ENCODE measurements at places on chromosomes 16 and 17.

GRCh38 chr16:11560701-11561453, 25.8 kb downstream of the LITAF start:
- DNase-seq: peak; percentile 53

- no peak for DNase-seq
Measured at GRCh38 chr17:59671386-59671785, 35.8 kb downstream of the PTRH2 start.

DNA sequence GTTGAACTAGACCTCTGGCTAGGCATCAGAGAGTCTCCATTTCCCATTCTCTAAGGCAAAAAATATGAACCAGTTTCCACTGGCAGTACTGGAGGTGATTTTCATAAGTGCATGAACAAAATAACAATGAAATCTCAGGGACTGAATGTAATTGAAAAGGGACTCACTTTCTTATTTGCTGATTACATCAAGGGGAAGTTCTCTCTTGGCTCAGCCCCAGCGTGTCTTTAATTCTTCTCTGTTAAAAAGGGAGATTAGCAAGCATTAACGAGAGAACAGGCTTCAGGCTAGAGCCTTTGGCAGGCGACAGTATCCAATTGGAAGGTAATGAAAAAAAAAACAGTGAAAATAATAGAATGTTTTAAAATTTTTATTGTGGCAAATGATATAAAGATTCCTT, 34.0 kb upstream of the ADAMTS18 start:
- no peak for DNase-seq

- DNase-seq: no peak
Measured at GRCh38 chr17:67049025-67049739, 4.8 kb downstream of the CACNG1 start.

DNA sequence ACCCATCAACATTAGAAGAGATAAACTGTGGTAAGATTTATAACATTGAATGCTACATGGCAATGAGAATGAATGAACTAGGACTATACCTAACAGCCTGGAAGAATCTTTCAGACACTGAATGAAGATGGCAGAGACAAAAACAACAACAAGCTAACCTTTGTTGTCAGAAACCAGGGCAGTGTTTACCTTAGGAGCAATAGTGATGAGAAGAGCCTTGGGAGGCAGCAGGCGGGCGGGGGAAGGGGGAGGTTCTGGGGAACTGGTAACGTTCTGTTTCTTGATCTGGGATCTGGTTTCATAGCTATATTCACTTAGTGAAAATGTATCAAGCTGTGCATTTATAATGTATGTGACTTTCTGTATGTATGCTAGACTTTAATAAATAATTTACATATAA, 139.0 kb upstream of the TNRC6C start:
- no peak for DNase-seq

- no peak for DNase-seq
Measured at GRCh38 chr16:10572611-10573010, 7.8 kb downstream of the EMP2 start.

DNA sequence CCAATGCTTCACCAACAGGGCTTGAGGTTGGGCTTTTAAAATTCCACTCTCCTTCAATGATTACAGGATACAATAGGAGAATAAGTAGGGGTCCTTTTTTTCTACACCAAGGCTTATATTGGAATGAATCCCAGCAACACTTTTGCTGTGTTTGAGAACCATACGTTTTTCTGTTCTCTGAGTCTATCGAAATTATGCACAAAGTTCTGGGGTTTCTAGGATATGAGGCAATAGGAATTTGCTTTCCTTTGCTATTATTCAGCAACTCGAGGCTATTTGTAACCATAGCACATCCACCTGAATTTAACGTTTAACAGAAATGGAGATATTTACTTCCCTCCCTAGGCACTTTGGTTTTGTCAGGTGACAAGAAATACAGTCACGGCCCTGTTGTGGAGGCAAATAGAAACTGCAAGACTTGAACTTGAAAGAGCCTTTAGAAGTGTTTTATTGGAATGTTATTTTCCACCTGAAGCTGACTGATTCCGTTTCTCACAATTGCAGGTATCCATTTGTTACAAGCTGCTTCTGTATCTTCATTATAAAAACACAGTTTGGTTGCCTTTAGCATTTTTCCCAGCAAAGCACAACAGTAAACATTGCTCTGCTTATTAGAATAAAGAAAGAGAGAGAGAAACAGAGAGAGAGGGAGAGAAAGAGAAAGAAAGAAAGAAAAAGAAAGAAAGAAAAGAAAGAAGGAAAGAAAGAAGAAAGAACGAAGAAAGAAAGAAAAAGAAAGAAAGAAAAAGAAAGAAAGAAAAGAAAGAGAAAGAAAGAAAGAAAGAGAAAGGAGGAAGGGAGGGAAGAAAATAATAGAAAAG, 109.6 kb downstream of the HS3ST3A1 start:
- DNase-seq: no peak

GRCh38 chr16:61149709-61150108, 886.5 kb downstream of the CDH8 start:
- no peak for DNase-seq

- no peak for DNase-seq
Measured at GRCh38 chr17:58565389-58566311, 51.2 kb upstream of the MTMR4 start.

- DNase-seq: no peak
Measured at GRCh38 chr17:16944334-16945135, 27.4 kb downstream of the TNFRSF13B start.

- no peak for DNase-seq
Measured at GRCh38 chr16:77913738-77914253, 108.6 kb upstream of the CLEC3A start.

DNA sequence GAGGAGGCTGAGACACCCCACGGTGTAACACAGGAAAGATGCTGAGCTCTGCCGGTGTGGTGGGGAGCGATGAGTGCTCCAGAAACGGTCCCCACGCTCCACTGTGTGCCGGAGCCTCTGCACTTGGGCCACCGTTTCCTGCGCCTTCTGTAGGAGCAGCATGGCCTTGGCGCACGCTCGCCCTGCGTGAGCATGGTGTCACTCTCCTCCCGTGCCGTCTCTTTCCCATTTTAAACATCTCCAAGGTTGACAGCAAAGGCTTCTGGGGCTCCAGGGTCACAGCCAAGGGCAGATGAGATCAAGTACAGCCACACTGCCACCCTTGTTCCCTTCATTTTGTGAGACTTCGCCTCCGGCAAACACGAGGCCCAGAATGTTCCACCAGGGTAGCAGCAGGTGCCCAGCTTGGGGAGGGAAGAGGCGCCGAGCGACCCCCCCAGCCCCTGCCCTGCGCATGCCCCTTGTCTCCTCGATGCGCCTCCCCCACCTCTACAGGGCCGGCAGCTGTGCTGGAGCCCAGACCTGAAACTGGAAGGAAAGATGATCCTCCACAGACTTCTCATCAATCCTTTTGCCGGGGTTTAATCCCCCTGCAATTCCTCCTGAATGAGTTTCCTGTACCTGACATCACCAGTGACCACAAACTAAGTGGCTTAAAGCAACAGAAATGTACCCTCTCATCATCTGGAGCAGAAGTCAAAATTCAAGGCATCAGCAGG, 19.9 kb upstream of the OSGIN1 start:
- DNase-seq: no peak

DNA sequence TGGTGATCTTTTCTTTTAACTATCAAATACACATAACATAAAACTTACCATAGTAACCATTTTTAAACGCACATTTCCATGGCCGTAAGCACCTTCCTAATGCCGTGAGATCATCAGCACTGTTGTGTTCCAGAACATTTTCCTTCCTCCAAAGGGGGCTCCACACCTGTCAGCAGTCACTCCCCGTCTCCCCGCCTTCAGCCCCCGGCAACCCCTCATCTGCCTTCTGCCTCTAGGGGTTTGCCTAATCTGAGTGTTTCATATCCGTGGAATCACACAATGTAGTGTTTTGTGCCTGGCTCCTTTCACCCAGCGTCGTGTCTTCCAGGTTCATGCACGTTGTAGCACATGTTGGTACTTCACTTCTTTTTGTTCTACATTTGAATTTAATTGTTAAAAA, 350.1 kb upstream of the TNRC6C start:
- no peak for DNase-seq

- DNase-seq: no peak
Measured at GRCh38 chr16:11380836-11381235, 35.6 kb downstream of the RMI2 start.

DNA sequence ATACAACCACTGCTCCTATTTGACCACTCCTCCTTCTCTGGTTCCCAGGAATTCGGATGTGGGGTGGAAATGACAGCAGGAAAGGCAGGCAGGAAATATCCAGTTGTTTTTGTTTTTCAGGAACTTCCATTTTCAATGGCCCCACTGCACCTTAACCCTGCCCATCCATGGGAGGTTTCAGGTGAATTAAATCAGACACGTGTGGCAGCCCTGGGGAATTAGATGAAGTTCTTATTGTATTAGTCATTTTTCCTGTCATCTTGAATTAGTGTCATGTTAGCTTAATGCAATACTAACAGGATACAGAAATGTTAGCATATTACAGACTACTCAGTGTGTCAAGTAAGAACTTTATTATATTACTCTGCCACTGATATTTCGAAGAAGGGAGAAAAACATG, 146.4 kb downstream of the CHD9NB start:
- DNase-seq: no peak

GRCh38 chr17:29561554-29562517, 5.0 kb downstream of the ABHD15 start:
- no peak for DNase-seq

GRCh38 chr17:74227271-74228080, 14.1 kb downstream of the TTYH2 start:
- no peak for DNase-seq

GRCh38 chr17:28763804-28764266, 20.0 kb downstream of the TRAF4 start:
- peak; percentile 58 for DNase-seq

GRCh38 chr16:10564591-10564990, 15.8 kb downstream of the EMP2 start:
- DNase-seq: no peak

DNA sequence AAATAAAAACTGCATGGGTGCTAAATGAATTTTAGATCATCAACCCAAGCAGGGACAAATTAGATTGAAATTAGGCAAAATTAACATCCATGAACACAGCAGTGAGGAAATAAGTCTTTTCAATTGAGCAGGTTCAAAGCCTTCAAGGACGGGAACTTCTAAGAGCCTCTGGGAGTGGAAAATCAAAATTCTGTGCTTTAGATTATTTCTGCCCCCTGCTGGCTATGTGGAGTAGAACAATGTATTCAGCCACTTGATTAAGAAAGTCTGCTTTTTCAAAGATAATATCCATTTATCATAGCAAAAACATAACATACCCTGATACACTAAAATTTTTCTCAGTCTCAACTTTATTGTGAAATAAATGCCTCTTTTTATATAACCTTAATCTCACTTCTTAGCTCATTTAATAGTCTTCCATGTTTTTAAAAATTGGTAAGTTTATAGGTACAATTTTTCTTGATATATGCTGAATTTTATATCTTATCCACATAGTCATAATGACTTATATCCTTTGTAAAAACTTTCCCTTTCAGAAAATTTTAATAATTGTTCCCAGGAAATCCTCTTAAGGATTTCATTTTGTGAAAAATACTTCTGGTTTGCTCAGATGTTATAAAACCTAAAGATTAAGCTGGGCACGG, 28.1 kb upstream of the NOL11 start:
- peak; percentile 47 for DNase-seq

- DNase-seq: peak; percentile 88
Measured at GRCh38 chr17:48724251-48725003, 1.4 kb downstream of the PRAC2 start.

GRCh38 chr17:49364119-49364518, 2.1 kb upstream of the ZNF652 start:
- no peak for DNase-seq

GRCh38 chr17:40071313-40072039, 8.7 kb downstream of the THRA start:
- DNase-seq: peak; percentile 54

DNA sequence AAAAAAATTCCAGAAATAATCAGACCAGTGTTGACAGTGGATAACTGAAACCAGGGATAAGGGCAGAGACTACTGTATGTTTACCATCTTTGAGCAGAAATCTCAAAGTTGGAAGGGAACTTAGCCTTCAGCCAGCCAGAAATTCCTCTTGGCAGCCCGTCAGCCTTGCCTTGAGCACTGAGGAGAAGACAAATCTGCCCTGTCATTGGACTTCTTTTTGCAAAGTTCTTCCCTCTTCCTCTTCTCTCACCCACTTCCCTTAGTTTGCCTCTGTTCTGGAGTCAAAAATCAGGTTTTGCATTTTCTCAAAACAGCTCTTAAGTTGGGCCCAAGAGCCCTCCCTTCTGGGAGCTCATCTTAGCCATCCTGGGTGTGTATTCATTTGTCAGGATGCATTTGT, 6.2 kb downstream of the TUFM start:
- no peak for DNase-seq

- peak; percentile 59 for DNase-seq
Measured at GRCh38 chr17:7405350-7406234, 1.7 kb upstream of the TMEM256 start.

DNA sequence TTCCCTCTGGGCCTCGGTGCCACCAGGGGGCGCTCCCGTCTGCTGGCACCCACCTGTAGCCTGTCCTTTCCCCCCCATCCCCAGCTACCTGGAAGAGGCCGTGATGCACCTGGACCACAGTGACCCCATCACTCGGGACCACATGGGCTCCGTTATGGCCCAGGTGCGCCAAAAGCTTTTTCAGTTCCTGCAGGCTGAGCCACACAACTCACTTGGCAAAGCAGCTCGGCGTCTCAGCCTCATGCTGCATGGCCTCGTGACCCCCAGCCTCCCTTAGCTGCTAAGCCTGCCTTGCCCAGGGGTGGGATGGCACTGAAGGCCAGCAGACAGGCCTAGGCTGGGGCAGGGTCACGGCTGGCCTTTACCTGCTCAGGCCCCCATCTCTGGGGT, 818 bp upstream of the NRN1L start:
- peak; percentile 59 for DNase-seq

GRCh38 chr17:50181144-50181543, 15.3 kb downstream of the SGCA start:
- DNase-seq: peak; percentile 74

- DNase-seq: no peak
Measured at GRCh38 chr16:678209-678857, 1.9 kb upstream of the STUB1 start.

DNA sequence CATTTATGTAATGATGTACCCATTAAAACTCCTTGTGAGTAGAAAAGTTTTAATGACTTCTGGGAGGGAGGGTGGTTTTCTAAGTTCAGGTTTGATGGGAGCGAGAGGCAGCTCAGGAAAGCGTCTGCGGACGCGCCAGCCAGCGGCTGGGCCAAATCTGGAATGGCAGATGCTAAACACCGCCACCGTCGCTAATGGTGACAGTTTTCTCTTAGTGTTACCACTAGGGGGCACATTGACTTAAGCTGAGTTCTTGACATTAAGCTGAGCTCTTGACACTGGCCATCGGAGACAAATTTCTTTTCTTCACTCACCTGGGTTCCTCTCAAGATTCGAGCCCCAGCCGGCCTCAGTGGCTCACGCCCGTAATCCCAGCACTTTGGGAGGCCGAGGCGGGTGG, 6.7 kb downstream of the TRPV1 start:
- no peak for DNase-seq

DNA sequence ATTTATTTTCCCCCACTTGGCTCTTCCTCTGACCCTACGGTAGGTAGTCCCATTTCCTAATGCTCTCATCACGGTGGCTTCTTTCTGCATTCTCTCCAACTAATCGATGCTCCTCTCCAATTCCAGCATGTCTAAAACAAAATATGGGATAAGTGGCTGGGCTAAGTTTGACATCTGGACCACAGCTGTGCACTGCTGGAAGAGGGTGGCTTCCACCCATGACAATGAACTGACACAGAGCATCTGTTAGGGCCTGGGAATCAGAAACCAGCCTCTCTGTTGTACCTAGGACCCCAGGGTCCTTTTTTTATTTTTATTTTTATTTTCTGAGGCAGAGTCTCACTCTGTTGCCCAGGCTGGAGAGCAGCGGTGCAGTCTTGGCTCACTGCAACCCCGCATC, 29.0 kb upstream of the SLC39A11 start:
- DNase-seq: no peak

All from right hindlimb (tissue), 1 donor.